ENCODE measurements at places on chromosomes 12 and 14.

DNA sequence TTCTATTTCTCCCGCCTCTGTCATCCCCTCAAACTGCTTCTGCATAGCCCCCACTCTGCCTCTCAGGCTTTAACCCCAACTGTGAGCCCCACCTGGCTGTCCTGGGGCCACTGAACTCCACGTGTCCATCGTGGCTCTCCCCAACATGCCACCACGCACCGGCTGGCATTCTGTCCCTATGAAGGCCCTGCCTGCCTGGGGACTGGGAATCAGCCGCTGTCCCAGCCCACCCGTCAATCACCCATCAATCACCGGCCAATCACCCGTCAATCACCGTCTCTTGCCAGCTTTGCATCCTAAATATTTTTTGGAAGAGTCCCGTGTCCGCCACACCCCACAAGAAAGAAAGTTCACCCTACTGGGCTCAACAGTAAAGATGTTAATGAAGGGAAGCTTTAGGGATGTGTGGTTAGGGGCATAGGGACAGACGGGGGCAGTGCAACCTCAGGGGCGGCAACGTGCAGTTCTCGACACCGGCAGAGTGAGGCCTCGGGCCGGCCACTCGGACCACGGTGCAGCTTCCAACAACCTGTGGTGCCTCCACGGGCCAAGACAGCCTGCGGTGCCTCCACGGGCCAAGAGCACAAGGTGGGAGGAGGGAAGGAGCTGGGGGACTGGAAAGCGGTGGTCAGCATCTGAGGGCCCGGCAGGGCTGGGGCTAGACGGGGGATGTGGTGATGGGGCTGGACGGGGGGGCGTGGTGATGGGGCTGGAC, 85.6 kb downstream of the GALNT9 start:
- DNase-seq, result no peak

DNA sequence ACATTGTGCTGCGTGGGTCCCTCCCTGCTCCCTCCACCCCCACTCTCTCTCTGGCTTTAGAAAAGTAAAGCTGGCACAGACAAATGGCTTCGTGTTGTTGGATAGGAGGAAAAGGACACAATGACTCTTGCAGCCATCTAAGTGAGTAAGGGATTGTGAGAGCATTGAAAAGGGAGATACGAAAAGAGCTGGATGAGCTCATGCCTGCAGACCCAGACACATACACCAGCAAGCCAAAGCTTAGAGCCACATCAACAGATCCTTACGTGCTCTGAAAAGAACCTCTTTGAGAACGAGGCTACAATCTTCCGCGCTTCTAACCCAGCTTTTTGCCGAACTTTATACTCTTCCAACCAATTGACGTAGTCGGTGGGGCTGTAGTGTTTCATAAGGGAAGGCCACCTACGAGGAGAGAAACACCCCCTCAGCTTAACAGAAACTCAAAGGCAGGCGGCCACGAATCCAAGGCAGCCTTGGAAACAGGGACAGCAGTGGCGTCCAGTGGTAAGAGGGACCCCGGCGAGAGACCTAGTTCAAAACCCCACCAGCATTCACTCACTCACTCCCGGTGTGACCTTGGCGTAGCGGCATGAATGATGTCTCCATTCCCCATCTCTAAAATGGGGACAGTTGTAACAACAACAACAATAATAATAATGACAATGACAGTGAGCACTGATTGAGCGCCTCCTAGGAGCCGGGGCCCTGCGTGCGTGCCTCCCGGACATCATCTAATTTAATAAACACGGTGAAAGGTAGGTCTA, 1.1 kb downstream of the FBXO21 start:
- no peak for DNase-seq

DNA sequence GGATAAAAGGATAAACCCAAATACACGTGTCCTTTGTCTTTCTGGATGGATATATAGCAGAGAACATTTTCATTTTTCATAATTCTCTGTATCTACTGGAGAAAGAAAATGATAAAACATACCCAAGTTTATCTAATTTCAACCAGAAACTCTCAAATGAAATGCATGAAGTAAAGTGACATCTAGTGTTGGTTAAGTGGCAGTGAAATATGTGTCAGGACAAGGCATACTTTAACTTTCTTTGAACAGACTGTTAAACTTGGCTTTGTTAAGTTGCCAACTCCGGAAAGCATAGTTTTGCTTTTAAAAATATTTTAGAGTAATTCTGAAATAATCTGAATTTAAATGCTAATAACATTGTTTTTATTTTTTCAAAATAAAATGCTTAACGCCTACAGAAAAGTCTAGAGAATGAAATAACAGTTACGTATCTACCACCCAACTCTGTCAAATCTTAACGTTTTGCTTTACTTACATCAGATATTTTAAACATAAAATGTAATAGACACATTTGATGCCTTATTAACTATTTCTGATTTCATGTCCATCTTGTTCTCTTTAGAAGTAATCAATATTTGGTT, 25.2 kb upstream of the NTN4 start:
- peak; percentile 19 for DNase-seq

GRCh38 chr14:54787261-54787660, 115.4 kb downstream of the GCH1 start:
- DNase-seq, result peak; percentile 21

GRCh38 chr14:94138251-94138650, 8.8 kb upstream of the IFI27L2 start:
- no peak for DNase-seq

DNA sequence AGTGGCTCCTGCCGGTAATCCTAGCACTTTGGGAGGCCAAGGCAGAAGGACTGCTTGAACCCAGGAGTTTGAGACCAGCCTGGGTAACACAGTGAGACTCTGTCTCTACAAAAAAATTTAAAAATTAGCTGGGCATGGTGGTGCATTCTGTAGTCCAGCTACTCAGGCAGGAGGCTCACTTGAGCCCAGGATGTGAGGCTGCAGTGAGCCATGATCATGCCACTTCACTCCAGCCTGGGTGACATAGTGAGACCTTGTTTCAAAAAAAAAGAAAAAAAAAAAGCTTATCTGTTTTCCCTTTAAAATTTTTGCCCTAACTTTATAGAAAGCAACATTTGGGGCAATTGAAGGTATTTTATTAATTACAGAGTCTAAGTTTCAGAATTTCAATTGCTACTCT, 486.0 kb downstream of the BCAT1 start:
- DNase-seq, result no peak

DNA sequence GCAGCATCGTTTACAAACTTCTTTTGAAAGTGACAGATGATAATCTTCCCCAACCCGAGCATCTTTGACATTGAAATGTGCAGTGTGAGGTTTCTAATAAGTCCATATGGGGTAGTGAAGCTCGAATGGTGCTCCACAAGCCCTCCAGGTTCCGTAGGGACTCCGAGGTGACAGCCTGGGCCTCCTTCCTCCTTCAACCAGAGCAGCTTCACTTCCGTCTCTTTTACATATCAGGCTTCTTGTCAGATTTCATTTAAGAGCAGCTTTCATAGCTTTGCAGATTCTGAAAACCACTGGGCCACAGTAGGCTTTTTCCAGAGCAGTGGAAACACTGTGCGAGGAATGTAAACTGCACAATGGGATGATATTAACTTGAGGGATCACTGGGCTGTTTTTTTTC, 103.6 kb upstream of the CPM start:
- no peak for DNase-seq

GRCh38 chr14:100906420-100906819, 2.9 kb upstream of the RTL1 start:
- DNase-seq, result peak; percentile 22

- DNase-seq, result no peak
Measured at GRCh38 chr12:67533159-67533558, 115.4 kb upstream of the DYRK2 start.

DNA sequence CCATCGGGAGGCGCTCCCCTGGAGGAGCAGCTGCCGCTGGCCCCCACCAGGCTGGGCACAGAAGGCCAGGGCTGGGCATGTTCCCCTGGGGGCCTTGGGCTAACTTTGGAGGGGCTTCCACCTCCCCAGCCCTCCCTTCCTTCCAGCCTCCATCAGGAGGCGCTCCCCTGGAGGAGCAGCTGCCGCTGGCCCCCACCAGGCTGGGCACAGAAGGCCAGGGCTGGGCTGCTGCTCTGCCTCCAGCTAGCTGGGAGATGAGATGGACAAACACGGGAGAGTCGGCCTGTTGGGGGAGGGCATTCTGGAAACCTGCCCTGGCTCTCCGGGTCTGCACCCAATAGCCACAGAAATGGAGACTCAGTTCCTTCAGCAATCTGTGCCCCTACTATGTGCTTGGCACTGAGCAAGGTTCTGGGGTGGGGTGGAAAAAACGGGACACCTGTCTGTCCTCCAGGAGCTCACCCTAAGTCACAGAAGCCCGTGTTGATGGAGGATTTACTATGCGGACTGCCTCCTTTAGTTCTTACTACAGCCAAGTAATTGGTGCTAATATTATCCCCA, 39.0 kb upstream of the CORO1C start:
- DNase-seq, result no peak

- no peak for DNase-seq
Measured at GRCh38 chr12:59452259-59452658, 143.6 kb upstream of the SLC16A7 start.

GRCh38 chr12:85564786-85565185, 271.4 kb downstream of the RASSF9 start:
- no peak for DNase-seq

GRCh38 chr12:28033538-28033915, 61.0 kb upstream of the PTHLH start:
- no peak for DNase-seq

DNA sequence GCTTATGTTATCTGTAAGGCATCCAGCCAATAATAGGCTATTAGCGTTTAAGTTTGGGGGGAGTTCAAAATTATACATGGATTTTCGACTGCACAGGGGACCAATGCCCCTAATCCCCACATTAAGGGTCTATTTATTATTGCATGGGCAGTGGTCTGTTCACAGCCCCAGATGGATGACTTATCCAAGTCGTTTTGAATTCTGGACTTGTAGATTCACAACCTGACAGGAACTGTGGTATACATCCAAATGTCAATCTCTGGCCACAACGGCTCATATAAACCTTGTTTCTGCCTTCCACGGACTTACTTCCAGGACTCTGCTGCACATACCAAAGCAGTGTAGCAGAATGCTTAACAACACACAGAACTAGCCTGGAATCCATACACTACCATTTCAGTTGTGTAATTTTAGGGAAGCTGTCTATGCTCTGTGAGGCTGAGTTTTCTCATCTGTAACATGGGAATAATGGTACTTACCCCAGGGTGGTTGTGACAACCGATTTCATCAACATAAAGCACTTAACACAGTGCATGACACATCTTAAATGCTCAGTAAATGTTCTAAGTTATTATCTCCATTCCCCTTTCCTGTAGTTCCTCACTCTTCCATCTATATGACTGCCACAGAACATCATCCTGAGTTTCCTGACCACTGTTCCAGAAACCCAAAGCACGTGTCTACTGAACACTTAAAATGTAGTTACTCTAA, 3.7 kb downstream of the DDX24 start:
- DNase-seq, result no peak

DNA sequence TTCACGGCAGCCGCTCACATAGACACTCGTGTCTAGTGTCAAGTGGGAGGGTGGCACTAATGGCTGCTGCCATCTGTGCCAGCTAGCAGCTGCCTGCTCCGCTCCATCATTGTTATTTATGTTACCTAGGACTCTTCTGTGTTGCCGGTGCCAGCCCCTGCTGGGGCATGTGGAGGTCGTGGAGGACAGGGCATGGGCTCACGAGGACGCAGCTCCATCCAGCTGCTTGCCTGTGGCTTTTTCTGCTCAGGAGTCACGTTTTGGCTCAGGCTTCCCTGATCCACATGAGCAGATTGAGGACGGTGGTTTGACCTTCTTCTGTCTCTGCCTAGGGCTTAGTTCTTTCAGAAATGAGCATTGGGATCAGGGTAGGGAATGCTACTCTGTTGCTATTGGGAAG, 31.2 kb downstream of the TPCN1 start:
- DNase-seq, result no peak

- no peak for DNase-seq
Measured at GRCh38 chr14:98233656-98234055, 1038.3 kb downstream of the BCL11B start.

- no peak for DNase-seq
Measured at GRCh38 chr14:23512156-23512555, 39.4 kb downstream of the ZFHX2 start.

GRCh38 chr12:49364989-49365388, 2.3 kb upstream of the SPATS2 start:
- no peak for DNase-seq

DNA sequence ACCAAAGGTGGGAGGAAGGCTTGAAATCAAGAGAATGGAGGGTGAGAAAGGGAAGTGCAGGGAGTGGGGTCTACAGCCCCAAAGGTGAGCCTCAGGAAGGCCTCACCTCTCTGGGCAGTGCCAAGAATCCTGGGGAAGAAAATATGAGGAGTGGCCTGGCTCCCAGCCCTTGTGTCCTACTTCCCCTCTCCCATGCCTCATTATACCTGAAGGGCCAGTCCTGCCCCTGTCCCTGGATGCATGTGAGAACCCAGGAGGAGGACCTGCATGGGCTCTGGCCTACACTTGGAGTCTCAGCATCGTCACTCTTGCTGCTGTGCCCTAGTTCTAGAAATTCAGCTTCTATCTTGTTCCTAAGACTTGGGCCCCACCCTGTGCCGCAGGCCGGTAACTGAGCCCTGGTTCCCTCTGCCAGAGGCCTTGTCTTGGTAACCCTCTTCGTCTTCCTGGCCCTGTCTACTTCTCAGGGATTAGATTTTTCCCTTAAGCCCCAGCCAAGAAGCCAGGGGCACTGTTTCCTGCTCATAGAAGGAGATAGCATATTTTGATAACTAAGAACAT, 10.9 kb upstream of the MYH7 start:
- no peak for DNase-seq

DNA sequence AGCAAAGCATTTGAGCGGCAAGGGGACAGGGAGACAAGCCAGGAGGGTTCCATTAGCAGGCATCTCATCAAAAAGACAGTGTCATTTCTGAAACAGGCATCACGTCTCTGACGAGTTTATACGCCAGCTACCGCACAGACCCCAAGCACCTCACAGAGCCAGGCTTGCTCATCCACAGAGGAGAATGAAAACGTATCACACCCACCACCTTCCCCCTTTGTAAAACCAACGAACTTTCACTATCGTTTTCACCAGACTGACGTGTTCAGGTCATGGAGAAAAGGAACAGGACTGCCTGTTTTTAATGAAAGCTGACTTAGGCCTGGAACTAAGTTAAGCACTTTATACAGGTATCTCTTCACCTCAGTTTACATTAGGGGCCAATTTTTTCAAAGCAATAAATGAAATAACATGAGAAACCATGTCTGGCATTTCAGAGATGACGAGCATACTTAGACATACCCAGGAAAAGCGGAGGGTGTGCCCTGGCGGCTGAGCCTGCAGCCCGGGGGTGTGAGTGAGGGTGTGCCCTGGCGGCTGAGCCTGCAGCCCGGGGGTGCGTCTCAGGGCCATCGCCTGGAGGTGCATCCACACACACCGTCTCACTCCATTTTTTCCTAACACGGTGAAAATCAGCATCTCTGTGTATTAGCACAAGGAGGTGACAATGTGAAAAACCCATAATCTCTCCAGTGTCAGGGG, 41.9 kb downstream of the STX2 start:
- DNase-seq, result no peak
